ENCODE measurements at places on chromosomes 4 and X.

- no peak for DNase-seq
These were observed 40.0 kb downstream of the ERVMER34-1 start for GRCh38 chr4:52711272-52711671.

GRCh38 chr4:675980-676870 is 1.9 kb downstream of the MYL5 start:
- DNase-seq, result no peak

- no peak for DNase-seq
These were observed 14.2 kb upstream of the ADD1 start for GRCh38 chr4:2829321-2829932.

DNA sequence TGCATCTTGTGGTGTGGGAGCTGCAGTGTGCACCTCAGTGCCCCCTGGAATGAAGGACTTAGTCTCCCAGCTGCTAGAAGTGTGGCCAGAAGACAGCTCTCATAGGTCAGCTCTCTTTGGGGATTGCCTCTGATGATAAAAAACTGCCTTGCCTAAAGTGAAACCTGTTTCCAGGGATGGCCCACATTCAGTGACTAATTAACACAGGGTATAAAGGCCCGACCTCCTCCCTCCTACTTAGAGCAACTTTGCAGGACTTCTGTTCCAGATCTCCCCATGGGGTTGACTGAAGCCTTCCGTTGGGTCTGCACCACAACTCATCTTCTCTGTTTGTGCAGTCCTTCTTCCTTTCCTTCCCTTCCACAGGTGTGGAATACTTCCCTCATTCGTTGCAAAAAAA is 53.2 kb downstream of the SPINK2 start:
- no peak for DNase-seq

GRCh38 chrX:84322083-84322827 is 134.3 kb upstream of the RPS6KA6 start:
- no peak for DNase-seq

GRCh38 chrX:11081511-11081910 is 29.6 kb upstream of the HCCS start:
- no peak for DNase-seq

DNA sequence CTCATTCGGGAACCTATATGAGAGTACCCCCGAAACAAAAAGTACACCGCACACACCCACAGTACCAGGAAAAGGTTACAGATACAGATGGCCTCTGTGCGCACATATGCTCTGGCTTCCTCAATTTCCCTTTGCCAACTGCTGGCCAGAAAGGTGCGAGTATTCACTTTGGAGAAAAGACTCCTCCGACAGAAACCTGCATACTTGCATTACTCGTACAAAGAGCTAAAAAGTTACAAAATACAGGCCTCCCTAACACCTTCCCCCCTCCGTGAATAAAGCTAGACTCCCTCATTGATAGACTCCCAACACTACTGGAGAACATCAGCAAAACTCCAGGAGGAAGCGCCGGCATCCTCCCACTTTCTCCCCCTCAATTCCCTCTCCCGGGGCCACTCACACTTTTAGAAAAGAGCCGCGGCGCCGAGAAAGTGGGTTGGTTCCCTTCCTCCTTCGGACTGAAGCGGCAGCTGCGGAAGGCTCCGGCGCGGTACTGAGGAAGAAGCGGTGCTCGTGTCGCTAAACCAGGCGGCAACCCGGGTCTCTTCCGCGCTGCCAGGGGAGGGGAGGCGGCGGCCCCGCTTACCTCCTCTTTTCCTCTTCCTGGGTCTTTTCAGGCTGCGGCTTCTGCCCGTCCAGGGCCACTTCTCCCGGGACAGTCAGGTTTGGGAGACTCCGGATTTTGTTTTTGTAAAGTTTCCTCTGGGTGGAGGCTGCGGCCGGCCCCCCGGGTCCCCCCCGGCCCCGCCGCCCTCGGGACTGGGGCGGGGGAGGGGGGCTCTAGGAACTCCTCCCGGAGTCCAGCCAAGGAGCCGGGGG is 1.1 kb downstream of the FBXW7 start:
- DNase-seq, result no peak

GRCh38 chrX:136629084-136629750 is 18.7 kb upstream of the CD40LG start:
- DNase-seq, result no peak

GRCh38 chr4:47704693-47705325 is 133.1 kb downstream of the CORIN start:
- no peak for DNase-seq

DNA sequence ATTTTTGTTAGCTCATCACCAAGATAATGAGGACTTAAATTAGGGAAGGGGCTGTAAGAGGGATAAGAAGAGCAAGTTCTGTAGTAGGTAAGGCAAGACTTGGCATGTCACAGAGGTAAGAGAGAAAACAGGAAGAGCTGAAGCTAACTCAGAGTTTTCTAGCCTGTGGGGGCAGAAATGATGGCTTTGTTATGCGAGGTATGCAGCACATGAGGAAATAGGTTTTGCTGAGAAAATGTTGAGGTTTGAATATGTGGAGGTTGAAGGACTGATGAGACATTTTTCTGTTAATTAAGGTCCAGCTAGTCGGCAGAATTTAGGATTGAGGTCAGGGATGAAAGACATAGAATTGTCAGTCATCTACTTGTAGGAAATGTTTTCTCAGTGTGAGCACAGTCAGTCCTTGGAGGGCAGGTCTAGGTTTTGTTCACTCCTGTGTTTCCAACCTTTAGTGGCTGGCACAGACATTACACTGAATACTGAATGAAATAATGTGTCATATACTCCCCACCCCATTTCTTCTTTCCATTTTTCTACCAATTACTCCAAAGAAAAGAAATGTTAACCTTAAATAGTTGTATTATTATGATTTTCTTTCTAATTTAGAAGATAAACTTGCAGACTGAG is 154.0 kb upstream of the AADAT start:
- DNase-seq, result no peak

DNA sequence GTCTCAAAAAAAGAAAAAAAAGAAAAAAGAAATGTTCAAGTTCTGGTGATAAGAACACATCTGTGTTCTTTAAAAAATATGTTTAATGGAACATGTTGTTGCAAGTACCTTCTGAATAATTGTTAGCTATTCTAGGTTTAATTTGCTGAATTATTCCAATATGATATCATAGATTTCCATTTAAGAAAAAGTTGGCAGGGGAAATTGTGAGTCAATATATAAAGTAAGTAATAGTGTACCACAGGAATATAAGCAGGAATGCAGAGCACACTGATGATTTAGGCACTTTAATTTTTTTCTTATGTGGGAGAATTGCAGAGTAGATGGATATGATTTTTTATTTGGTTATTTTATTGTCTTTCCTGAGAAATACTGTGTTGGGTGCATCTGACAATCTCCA is 190.7 kb downstream of the RPA4 start:
- DNase-seq, result no peak

- no peak for DNase-seq
These were observed 3.7 kb downstream of the BTC start for GRCh38 chr4:74790652-74791051.

- DNase-seq, result no peak
These were observed 37.5 kb upstream of the FHDC1 start for GRCh38 chr4:152898606-152899005.

DNA sequence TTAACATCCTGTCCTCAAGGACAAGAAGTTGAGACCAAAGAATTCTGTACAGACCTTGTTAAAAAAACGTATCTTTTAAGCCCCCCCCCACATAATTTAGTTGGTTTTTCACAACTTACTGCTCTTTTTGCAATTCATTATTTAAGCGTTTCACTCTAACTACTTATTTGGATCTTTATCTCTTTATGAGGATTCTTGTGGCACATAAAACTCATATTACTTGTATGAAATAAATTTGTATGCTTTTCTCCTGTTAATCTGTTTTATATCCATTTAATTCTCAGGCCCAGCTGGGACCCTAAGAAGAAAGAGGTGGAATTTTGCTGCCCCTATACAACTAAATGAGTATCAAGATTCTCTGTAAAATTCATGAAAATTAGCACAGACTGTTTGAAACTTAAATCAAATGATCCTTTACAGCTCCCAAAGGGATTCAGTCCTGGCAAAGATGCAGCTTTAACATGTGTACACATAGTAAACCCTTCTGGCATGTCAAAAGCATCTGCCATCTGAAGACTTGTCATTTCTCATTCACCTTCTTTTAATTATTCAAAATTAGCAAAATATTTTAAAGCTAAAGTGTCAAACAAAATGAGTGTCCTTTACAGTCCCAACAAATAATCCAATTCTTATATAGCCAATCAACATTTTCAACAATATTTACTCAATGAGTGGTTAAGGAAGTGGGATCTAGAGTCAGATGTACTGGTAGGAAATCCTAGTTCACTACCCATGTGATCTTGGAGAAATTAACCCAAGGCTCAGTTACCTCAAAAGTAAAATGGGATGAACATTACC is 17.7 kb downstream of the ARAP2 start:
- DNase-seq, result no peak

GRCh38 chrX:130082244-130083106 is 27.8 kb downstream of the ELF4 start:
- DNase-seq, result peak; percentile 42

- DNase-seq, result no peak
These were observed 583.9 kb downstream of the BCOR start for GRCh38 chrX:39513836-39514235.

GRCh38 chrX:46251755-46252154 is 293.5 kb downstream of the ZNF674 start:
- DNase-seq, result no peak

DNA sequence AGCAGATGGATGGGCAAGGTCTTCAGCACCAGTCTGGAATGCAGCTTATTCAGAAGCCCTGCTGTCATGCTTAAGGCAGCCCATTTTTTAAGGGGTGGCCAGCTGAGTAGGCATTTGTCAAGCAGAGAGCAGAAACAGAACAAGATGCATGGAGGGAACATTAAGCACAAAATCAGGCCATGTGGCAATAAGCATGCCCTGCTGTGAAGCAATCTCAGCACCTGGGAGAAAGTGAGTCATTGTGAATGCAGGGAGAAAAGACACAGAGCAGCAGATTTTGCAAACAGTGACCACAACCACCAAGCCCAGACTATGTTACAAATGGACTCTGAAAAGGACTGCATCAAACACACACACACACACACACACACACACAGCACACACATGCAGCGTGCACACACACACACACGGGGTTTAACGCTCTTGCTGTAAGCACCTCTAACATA is 94.1 kb upstream of the GALNT7 start:
- no peak for DNase-seq

GRCh38 chr4:87512400-87512799 is 16.8 kb downstream of the SPARCL1 start:
- DNase-seq, result no peak

DNA sequence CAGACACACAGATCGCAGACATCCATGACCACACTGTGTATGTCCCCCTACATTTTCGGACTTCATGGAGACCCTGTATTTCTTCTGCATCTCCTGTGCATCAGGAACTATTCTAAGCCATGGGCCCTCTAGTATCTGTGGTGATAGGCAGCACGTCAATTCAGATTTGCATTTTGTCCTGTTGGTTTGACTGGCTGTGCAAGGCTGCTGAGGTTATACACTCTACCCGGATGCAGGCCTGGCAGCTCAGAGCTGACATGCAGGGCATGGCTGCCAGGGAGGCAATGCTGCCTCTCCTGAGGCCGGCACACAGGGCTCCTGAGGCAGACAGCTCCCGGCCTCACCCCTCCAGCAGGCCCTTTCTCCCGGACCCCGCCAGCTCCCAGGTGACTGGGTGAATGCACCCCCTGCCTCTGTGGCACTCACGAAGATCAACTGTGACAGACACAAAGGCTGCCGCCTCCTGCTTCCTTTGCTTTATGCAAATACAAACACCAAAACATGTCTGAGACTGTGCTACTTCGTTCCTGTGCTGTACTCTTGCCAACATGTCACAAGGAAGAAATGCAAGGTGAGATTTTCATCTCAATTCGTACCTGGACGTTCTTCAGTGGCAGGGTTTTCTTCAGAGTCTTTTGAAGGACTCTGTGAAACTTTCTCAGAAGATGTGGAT is 51.0 kb downstream of the NSG1 start:
- no peak for DNase-seq

DNA sequence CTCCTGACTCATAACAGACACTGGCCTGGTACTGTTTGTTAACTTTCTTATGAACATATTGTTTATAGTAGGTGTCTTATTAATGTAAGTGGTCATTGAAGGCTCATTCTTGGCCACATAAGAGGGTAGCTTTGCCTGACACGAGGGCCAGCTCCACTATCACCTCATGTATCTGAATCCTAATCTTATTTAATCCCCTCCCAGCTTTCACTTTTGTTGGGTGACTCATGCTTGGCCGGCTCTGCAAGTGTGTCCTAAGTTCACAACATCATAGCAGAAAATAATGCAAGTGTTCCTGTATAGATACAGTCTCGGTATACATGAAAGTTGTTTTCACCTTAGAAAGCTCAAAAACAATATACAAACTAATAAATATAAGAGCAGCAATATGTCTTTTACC is 283.8 kb downstream of the IQCM start:
- no peak for DNase-seq

DNA sequence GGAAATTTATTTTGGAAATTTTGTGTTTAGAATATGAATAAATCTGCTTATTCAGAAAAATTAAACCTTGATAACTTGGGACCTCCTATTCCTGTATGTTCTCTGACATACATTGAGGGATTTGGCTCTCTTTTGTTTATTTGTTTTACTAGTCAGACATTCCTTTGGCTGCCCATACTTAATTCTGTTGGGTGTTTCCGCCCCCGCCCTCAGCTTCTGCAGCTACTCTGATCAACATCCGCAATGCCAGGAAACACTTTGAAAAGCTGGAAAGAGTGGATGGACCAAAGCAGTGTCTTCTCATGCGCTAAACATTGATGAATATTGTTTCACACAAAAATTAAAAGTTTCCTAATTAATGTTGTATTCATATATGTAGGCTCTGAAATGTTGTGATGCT is 40.5 kb downstream of the RRAGB start:
- no peak for DNase-seq

DNA sequence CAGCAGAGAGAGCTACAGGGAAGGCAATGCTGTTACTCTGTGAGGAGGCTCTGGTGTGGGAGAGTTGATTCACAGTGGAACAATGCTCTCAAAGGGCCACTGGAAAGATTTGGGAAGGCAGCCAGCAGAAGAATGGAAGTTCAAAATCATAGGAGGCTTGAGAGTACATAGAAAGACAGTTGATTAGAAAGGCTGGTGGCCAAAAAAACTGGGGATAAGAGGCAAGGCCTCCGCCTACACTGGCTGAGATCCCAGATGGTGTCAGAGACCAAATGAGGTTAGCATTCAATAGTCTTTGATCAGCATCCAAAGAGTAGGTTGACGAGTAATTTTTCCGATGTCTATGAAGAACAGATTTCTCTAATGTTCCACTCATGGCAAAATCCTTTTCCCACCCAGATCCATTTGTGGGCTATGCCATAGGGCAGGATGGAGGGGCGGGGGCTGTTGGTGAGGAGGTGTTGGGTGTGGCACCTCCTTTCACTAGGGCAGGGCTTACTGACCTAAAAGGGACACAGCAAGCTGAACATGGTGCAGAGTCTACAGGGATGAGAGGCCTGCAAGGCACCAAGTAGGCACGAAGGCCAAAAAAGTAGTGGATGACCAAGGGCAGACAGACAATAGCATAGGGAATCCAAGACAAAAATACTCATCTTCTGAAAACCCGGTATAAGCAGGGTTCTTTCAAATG is 15.1 kb downstream of the TEC start:
- no peak for DNase-seq

- no peak for DNase-seq
These were observed 45.8 kb upstream of the ITM2A start for GRCh38 chrX:79412972-79413371.

- DNase-seq, result no peak
These were observed 107.4 kb upstream of the SLC4A4 start for GRCh38 chr4:71231129-71232055.

Measured in activated CD8-positive, alpha-beta memory T cell treated with anti-CD3 and anti-CD28 coated beads for 1 hour (primary cell).